Activated CD4-positive, alpha-beta T cell treated with anti-CD3 and anti-CD28 coated beads for 48 hours (primary cell): ENCODE measurements at places on chromosomes 11 and 22.

DNA sequence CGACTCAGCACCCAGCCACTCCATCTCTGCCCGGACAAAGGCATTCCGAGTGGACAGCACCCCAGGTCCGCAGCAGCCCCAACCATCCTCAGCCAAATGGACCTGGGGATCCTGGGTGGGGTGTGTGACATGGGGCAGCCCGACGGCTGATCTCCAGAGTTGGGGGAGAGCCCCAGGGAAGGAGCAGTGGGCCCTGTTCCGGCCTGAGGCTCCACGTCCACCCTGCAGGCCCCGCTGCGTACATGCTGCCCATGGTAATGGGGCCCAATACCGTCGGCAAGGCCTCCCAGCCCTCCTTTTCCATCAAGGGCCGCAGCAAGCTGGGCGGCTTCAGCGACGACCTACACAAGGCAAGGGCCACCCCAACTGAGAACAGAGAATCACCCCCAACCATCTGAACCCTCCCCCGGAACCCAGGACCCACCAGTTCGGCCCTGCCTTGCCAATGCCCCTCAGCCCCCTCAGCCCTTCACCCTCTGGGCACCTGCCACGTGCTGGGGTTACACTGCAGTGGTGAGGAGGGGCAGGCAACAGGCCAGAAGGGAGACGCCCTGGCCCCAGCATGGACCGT lies 5.4 kb downstream of the SCGB1C1 start:
- DNase-seq = no peak

GRCh38 chr11:77051511-77051910 lies 15.3 kb upstream of the CAPN5 start:
- no peak for DNase-seq

GRCh38 chr22:30969532-30970355 lies 679 bp downstream of the TUG1 start:
- peak; percentile 51 for DNase-seq

DNA sequence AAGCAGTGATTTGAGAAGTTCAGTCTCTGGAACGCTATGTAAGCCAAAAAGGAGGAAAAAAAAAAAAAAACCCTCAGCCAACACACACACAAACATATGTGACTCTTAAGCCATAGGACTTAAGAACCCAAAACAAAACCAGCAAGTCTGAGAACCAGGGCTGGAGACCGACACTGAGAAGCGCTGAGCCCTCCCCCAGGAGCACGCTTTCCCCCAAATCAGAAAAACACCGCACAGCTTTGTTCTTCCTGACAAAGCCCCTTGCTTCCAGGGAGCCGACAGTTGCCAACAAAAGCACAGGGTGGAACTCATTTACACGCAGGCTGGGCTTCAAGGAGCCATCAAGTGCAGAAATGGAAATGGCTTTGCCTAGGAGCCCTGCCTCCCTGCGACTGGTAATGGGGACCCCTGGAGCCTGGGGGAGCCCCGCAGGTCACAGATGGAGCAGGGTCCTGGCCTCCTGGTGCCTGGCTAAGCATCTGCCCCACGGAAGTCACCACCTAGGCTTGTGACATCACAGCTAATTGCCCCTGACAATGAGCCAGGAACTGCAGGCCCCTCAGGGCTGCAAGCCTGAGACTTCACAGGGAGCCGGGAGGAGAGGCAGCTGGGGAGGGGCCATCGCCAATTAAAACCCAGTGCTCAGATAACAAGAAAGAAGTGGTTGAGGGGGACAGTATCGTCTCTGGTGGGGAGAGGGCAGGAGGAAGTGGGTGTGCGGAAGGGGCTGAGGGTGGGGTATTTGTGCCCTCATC lies 66.9 kb downstream of the NFAM1 start:
- no peak for DNase-seq

- DNase-seq = no peak
Measured at GRCh38 chr11:110185121-110185591, 92.0 kb downstream of the ZC3H12C start.

GRCh38 chr11:25587496-25587895 lies 744.4 kb upstream of the ANO3 start:
- DNase-seq = no peak

- DNase-seq = no peak
Measured at GRCh38 chr11:23087407-23087806, 227.1 kb upstream of the CCDC179 start.

DNA sequence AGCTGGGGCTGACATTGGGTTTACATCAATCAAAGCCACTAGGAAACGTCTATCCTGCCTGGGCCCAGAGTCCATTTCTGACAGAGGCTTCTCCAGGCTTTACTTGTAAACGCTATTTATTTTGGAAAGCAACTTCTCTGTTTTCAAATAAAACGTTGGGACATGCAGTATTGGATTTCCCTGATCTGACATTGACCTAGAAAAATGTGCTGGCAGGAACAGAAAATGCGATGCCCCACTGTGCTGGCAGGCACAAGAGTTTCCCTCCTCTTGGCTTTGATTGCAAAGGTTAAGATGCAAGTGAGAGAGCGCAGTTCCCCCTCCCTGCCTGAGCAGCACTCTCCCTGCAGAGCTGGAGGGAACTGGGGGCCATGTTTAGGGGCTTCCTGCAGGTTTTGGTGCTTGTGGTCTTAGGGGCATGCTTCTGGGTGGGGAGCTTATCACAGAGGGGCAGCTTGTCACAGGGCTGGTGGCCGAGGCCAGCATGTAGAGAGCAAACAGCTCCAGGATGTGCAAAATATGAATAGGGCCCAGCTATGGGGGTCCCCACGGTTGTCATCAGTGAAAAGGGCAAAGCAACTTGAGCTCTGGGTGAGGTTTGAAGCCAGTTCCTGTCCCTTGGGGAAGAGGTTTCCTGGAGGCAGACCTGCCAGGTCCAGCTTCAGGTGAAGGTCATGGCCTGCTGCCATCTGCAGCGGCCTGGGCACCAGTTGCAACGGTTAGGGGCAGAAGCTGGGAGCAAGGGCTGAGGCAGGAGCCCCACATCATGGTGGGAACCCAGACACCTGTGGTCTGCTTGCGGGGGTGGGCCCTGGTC lies 42.3 kb upstream of the DKK3 start:
- DNase-seq = no peak

DNA sequence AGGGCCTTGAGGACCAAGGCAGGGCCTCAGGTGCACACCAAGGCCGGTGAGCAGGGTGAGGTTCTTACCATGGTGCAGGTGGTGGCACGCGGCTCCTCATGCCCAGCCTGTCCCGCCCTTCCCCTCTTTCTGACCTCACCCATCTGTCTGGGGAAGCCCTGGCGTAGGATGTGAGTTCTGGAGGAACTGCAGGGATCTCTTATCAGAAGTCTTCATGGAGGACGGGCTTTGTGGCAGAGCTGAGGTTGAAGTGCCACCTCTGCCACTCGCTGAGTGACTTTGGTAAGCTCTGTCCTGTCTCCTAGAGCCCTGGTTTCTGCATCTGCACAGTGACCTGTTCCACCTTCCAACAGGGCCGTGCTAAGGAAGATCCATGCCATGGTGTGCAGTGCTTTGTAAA lies 49.1 kb downstream of the LRRC32 start:
- DNase-seq = no peak

- DNase-seq = no peak
Measured at GRCh38 chr11:35239471-35240075, 100.6 kb downstream of the CD44 start.

- DNase-seq = peak; percentile 64
Measured at GRCh38 chr11:4181782-4182721, 87.5 kb downstream of the RRM1 start.

DNA sequence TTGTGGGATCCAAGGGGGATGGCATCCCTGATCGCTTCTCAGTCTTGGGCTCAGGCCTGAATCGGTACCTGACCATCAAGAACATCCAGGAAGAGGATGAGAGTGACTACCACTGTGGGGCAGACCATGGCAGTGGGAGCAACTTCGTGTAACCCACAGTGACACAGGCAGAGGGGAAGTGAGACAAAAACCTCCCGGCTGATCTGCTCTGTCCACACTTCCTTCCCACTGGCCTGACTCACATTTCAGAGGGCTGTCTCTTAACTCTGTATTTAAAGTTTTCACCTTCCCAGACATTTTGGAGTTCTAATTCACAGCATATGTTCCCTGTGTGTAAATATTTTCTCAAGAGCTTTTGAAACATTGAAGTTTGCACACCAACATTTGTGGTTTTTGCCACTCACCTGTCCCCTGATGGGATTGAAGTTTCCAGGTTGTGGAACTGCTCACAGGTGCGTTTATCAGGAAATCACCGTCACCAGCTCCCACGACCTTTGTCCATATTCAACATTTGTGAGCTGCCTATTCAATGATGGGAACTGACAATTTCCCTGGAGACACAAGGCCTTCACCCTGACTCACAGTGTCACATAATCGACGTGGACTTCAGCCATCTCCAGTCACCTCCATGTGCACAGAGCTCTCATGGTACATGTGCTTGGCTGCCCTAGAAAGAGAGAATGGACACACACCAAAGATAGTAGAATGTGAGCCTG lies 99.2 kb downstream of the VPREB1 start:
- no peak for DNase-seq

GRCh38 chr11:129283141-129283540 lies 91.0 kb upstream of the ARHGAP32 start:
- DNase-seq = no peak

GRCh38 chr22:17130199-17130598 lies 9.0 kb upstream of the TMEM121B start:
- DNase-seq = no peak

- no peak for DNase-seq
Measured at GRCh38 chr11:69265911-69266510, 27.9 kb upstream of the MYEOV start.

- DNase-seq = no peak
Measured at GRCh38 chr22:42231929-42232328, 38.5 kb downstream of the TCF20 start.

GRCh38 chr11:66570079-66570849 lies 1.9 kb upstream of the CTSF start:
- no peak for DNase-seq

DNA sequence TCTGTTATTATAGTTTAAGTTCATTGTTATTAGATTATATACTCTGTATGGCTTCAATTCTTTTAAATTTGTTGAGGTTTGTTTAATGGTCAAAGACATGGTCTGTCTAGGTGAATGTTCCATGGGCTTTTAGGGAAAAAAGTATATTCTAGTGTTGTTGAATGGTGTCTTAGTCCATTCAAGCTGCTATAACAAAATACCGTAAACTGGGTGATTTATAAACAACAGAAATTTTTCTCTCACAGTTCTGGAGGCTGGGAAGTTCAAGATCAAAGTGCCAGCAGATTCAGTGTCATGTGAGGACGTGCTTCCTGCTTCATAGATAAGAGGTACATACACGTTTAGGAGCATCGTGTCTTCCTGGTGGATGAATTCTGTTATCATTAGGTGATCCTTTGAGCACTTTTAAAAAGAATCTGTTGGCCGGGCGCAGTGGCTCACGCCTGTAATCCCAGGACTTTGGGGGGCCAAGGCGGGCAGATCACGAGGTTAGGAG lies 26.2 kb downstream of the PPARA start:
- no peak for DNase-seq

GRCh38 chr11:66905631-66906030 lies 48.8 kb downstream of the LRFN4 start:
- no peak for DNase-seq

GRCh38 chr22:38403812-38404211 lies 51.2 kb downstream of the KCNJ4 start:
- no peak for DNase-seq

- no peak for DNase-seq
Measured at GRCh38 chr11:102320679-102321078, 3.4 kb downstream of the BIRC3 start.
